ENCODE measurements at places on chromosomes 2 and 18.

DNA sequence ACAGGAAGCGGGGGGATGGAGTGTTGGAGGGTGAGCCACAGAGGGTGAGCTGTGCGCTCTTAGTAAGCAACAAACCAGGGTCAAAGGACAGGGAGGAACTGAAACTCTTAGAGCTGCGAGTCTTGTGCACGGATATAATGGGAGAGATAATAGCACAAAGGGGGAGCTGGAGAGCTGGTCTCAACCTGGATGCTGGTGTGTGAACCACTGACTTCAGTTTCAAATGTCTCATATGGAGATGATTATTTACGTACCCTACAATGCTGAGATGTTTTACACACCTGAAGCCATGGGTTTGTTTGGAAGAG, 35.9 kb downstream of the PTGR3 start:
- peak; percentile 22 for DNase-seq

GRCh38 chr2:973129-973528, 22.5 kb downstream of the SNTG2 start:
- no peak for DNase-seq

- no peak for DNase-seq
Measured at GRCh38 chr18:79818631-79819030, 20.9 kb downstream of the KCNG2 start.

- DNase-seq, result no peak
Measured at GRCh38 chr2:175318542-175318941, 137.0 kb upstream of the ATP5MC3 start.

- DNase-seq, result no peak
Measured at GRCh38 chr2:164066095-164066494, 330.3 kb upstream of the FIGN start.

DNA sequence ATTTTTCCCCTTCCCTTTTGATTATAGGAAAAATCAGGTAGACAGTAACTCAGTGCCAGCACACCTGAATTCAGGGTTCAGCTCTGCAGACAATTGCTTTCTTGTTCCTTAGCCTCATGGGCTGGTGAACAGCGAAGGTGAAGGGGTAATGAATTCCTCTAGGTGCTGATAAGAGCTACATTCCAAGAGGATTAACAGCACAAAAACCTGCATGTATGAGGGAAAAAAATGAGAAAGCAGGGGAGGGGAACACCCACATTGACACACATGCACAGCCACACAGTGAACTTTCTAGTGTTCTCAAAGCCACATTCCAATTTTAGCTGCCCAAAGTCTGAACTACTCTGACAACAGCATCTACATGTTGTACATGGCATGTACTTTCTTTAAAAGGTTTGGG, 46.1 kb downstream of the SPATS2L start:
- DNase-seq, result no peak

DNA sequence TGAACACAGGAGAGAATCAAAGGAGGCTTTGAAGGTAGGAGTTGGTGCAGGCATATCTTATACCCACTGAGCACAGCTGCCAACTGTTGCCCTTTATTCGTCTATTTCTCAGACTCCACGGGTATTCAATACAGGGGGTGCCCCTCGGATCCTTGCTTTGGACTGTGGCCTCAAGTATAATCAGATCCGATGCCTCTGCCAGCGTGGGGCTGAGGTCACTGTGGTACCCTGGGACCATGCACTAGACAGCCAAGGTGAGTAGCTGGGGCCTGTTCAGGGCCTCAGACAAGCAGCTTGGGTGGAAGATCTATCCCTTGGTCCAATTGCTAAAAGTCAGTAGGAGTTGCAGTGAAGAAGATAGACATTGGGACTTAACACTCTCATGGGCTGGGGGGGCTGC, 5.2 kb downstream of the CAD start:
- no peak for DNase-seq

GRCh38 chr2:234678711-234679110, 181.8 kb upstream of the ARL4C start:
- no peak for DNase-seq

GRCh38 chr2:167602122-167602521, 645.3 kb downstream of the STK39 start:
- no peak for DNase-seq

GRCh38 chr2:140376686-140377085, 1596.5 kb upstream of the NXPH2 start:
- no peak for DNase-seq

GRCh38 chr18:33074125-33074524, 301.3 kb upstream of the KLHL14 start:
- DNase-seq, result no peak

- peak; percentile 31 for DNase-seq
Measured at GRCh38 chr2:19868701-19869580, 32.8 kb downstream of the TTC32 start.

- no peak for DNase-seq
Measured at GRCh38 chr2:197266477-197266876, 44.1 kb downstream of the ANKRD44 start.

- no peak for DNase-seq
Measured at GRCh38 chr2:73886357-73886756, 6.5 kb upstream of the ACTG2 start.

DNA sequence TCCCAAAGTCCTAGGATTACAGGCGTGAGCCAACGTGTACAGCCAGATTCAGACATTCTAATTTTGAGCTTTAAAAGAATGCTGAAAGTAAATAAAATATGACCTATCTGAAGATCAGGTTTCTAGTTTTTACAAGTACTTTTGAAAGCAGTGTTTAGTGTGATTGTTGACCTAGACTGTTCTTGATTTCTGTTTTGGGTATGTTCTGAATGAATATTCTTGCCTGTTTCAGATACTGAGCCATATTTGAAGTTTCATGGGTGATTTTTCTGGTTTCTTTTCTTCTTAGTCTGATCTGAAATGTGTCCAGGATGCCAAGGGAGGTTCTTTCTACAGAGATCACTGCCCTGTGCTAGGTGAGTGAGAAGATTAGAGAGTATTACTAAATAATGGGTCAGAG, 37.2 kb downstream of the MIB1 start:
- no peak for DNase-seq

DNA sequence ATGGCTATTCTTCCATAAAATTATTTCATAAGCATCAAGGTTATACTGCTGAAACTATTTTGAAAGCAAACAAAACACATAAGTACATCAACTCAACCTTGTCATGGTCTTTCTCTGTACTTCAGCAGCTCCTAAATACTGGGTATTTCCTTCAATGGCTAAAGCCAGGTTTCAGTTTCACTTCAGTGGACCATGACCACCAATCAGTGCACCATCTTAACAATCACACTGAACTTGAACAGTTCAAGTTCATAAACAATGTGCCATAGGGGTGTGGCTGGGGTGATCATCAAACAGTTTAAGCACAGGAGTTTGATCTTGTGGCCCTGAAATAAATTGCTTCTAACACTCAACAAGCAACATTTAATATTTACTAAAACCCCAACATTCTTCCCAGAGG, 124.1 kb upstream of the FIGN start:
- DNase-seq, result no peak

DNA sequence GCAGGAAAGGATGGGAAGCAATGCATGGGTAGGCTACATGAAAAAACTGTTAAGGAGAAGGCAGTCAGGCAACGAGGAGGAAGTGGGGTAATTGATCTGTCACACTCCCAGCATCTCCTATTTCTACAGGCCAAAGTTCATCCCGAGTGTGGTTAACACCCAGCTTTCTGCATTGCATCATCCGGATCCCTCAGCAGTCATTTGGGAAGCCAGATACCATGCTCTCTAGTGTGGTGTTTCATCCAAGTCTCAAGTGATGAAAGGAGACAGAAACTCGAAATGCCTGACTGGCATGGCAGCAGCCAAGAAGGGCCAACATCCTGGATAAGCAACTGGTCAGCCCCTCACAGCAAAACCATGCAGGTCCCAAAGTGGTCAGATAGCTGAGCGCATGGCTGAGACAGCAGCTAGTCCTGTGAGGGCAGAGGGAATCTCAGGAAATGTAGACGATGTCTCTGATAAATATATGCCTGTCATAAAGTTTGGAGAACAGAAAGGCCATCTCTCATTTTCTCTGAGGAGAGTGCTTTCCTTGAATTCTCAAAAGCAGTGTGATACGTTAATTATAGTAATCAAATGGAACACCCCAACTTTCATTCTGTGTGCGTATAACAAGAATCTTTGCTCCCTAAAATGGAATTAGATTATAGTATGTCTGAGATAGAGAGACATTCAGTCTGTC, 24.8 kb upstream of the HNRNPA3 start:
- DNase-seq, result no peak

GRCh38 chr2:96470636-96471035, 34.5 kb downstream of the NEURL3 start:
- no peak for DNase-seq

- peak; percentile 68 for DNase-seq
Measured at GRCh38 chr2:27756544-27757498, 14.7 kb upstream of the MRPL33 start.

DNA sequence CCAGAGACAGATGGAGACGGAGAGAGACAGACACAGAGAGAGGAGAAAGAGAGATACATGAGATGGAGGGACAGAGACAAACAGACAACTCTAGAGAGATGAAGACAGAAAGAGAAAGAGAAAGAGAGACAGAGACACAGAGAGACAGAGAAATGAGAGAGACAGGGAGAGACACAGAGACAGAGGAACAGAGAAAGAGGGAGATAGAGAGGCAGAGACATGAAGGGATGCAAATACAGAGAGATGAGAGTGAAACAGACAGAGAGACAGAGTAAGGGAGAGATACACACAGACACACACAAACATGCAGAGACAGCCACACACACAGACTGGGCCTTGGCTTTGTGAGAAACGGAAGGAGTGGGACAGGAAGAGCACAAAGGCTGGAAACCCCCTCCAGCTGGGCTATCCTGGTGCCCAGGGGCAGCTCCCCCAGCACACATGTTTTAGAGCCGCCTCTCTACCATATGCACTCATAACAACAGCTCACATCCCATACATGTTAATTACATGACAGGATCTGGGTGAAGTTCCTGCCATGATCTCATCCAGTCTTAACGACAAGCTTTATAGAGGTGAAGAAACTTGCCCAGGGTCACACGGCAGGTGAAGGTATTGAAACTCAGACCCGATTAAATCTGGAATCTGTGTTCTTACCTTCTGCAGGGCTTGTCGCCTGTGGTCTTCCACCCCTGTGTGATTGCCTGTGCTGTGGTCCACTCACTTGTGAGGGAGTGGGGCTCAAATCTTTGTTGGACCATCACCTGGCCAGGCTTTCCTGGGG, 32.4 kb downstream of the IL18R1 start:
- DNase-seq, result no peak

DNA sequence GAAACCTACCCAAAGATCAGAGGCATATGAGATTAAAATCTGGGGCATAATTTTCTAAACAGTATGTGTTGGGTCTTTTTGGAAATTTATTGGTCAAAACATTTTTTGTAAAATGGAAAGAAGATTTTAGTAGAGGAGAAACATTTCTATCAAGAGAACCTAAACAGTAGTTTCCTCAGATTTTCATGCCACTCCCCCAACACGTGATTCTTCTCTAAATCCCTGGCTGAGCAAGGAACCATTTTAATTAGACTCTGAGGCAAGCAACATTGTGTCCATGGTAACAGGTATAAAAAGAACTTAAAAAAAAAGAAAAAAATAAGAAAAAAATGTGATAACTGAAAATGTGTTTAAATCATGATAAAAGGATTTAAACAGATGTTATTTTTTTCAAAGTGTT, 1105.2 kb upstream of the ZEB2 start:
- DNase-seq, result no peak

DNA sequence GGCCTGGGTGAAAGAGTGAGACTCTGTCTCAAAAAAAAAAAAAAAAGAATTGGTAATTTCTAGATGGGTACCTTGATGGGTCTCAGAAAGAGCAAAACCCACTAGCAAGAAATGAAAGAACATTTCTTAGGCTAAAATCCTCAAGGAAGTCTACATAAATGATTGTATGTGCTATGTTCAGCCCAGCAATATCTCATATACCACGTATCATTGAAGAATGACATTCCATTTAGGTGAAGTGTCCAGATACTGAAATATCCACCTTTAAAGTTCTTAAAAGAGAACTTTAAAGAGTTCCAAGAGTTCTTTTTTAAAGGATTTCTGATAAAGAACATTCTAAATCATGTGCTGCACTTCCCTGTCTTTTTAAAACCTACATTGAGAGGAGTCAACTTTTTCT, 19.2 kb downstream of the NRP2 start:
- DNase-seq, result no peak

- no peak for DNase-seq
Measured at GRCh38 chr2:8648441-8649213, 33.2 kb upstream of the ID2 start.

- peak; percentile 91 for DNase-seq
Measured at GRCh38 chr18:24397694-24398368, at the start of gene OSBPL1A. TSS of gene OSBPL1A (minus strand) at chr18:24397824. CDS start at chr18:24377533, 20,291 bp downstream.

GRCh38 chr18:73118121-73118816, 250.5 kb upstream of the NETO1 start:
- no peak for DNase-seq

- DNase-seq, result peak; percentile 47
Measured at GRCh38 chr2:24919506-24920097, 435 bp downstream of the ADCY3 start.

- no peak for DNase-seq
Measured at GRCh38 chr2:120749506-120750431, 14.1 kb downstream of the GLI2 start.

DNA sequence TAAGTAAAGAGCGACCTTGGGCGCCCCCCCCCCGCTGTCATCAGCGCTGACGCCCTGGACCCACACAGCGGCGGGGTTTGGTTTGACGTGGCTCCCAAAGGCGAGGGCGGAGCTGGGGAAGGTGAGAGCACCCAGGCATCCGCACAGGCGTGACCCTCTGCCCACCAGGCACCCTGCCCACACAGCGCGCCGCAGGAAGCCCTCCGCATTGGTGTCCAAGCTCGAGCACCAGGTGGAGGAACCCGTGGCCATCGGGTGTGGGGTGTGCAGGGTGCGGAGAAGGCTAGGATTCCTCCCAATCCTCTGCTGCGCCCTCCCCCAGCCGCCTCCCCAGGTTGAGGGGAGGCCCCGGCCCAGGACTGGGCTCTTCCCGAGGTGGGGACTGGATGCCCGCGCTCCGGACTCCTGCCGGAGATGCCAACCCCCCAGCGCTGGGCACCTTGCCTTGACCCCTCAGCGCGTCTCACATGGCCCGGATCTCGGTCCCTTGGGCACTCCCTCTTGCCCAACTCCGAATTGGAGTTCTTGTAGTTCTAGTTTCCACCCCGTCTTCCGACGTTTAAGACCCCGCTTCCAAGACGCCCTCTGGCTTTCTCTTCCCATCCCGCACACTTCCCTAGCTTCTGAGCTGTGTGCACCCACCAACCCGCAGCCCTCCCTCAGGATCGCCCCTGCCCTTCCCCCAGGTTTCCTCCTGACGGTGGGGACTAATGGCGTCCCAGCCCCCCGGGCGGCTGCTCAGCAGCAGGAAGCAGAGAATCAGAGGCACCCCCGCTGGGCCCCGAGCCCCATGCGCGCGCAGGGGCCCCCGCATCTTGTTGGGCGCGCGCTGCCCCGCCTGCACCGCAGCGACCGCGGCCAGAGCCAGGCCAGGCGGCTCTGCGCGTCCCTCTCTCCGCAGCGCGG, 25.9 kb upstream of the RESP18 start:
- DNase-seq, result no peak

GRCh38 chr2:55038428-55038827, 11.8 kb downstream of the RTN4 start:
- DNase-seq, result no peak

Data from inflammatory macrophage treated with lipopolysaccharide for 1 hour (primary cell).